SIG-M5 (cell line): ENCODE measurements at places on chromosomes 6 and 20.

DNA sequence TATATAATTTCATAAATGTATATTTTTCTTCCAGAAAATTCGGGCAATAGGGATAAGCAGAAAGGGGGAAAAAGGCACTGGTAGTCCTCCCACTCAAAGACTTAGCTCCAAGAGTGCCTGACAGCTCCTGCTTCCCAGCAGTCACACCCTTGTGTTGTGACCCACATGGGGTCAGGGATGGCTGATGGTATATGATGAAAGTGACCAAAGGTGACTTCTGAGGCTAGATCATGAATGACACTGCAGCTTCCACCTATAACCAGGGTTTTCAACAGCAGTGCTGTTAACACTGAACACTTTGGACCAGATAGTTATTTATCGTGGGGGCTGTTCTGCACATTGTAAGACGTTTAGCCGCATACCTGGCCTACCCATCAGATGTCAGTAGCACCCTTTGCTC is 22.3 kb downstream of the FAM50B start:
- DNase-seq: no peak

GRCh38 chr6:105487040-105487790 is 84.3 kb upstream of the PREP start:
- no peak for DNase-seq

DNA sequence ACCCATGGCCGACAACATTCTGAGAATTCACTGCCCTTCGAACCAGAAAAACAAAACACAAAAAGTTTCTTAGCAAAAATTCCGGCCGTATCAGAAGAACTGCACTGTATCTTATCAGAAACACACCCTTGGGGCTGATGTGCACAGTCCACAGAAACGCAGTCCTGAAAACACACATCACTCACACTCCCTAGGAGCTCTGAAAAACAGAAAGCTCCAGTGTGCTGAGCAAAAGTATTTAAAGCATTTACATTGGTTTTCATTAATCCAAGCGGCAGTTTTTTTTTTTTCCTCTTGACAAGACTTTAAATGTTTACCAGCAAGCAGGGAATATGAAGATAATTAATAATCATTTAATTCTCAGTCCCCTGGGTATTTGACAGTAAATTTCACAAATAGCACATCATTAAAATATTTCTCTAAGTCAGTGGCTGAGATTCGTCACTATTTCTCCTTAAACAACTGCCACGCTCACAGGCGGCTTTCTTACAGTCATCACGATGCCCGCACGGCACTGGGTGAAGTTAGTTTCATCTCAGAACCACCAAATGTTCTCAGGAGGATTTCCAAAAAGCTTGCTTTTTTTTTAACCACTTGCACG is 13.3 kb downstream of the NFATC2 start:
- no peak for DNase-seq

DNA sequence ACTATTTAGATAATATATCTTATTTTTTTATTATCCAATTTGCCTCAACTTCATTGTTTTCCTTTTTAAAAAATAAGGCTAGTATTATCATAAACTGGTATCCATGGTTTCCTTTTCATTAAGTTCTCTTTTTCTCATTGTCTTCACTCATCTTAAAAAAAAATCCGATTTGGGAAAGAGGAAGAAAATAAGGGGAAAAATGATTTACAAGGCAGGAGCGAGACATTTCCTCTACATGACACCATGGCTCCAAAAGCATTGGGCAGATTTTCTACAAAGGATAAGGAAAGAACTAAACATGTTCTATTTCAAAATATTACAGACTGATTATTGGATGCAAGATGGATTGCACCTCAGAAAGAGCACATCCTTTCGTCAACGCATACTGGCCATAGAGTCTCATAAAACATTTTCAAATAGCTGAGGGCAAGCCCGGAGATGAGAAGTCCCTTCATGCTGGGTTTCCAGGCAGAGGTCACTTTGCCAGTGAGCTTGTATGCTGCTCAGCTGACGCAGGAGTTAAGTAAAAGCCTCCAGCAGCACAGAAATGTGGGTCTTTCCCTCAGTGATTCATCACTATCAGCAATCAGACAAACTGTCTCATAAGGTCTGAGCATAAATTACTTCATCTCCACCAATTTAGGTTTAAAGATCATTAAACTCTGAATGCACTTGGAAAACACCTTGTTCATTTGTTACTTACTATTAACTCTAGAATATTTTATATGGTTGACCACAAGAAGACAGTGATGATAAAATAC is 129.0 kb upstream of the TNFAIP3 start:
- no peak for DNase-seq

- no peak for DNase-seq
These were observed 106.0 kb downstream of the ZNF217 start for GRCh38 chr20:53487461-53488200.

- DNase-seq: no peak
These were observed at the start of gene HRH3 for GRCh38 chr20:62219992-62220665. HRH3 (minus strand) TSS chr20:62220278; CDS start chr20:62219970, 308 bp downstream.

DNA sequence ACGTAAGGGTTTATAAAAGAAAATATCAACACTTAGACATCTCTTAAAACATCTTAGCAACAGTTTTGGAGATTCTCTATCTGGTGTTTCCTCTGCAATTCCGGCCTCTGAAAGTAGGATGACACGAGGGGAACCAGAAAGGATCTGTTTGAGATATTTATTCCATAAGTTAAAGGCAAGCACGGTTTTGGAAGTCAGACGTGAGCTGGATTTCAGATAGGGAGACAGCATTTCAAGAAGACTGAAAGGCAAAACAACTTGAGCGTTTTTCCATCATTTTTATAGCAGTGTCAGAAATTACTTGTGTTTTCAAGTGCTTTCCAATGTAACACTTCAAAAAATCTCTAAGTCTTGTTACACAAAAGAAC is 52.9 kb upstream of the BTN3A2 start:
- DNase-seq: no peak

DNA sequence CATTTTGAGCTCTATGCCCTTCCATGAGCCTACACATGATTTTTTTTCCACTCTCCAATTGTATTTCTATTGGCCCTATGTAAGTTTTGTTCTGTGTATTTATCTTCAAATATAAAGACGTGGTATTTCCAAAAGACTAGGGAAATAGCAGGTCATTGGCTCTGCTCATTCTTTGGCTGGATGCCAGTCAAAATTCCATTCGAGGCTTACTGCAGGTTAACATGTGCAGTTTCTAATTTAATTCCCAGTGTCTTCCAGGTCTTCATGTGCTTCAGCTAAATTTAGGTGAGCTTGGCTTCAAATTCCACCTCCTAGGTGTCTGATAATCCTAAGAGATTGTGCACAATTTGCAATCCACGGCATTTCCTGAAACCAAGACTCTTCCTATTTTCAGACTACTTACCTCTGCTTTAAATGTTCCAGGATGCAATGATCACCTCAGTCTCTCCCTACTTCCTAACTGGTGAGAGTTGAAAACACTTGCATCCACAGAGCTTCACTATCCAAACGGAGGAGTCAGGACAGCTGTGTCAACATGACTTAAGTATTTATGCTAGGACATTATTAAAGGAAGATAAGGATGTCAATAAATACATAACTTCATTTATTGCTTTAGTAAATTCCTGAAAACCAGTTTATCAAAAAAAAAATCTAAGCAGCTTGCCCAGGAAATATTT is 236.1 kb downstream of the COL12A1 start:
- no peak for DNase-seq

DNA sequence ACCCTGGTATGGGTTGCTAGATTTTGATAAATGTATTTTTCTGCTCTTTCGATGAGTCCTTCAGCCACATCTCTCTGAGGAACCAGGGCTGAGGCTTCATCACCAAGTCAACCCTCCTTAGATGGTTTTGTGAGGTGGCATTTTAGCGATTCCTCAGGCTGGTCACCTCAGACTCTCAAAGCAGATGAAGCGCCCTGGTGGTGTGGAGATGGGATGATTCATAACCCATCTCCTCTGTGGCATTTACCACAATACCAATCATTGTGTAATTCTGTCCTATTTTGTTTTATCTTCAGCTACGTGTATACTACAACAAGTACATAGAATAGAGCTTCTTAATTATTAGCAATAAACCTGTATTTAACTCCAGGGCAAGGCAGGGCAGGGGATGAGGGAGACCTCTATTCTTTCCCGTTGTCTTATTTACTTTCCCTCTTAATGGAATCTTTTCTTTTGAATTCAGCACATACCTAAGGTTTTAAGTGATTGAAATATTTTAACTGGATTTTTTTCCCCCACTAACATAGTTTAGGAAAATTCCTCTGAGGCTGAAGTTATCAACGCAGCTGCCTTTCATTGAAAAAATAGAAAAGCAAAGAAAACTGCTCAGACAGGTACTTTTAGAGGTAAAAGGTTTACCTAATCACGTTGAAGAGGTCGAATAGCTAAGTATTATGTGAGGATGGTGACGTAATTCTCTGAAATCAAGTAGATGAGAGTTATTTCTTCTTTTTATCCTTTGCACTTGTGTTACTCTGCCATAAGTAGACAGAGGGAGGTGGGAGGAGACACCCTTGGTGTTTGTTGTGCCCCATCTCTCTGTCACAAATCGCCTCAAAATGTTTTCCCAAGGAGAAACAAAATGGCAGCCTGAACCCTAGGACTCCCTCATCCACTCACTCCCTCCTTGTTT is 57.4 kb upstream of the EDN3 start:
- DNase-seq: no peak

DNA sequence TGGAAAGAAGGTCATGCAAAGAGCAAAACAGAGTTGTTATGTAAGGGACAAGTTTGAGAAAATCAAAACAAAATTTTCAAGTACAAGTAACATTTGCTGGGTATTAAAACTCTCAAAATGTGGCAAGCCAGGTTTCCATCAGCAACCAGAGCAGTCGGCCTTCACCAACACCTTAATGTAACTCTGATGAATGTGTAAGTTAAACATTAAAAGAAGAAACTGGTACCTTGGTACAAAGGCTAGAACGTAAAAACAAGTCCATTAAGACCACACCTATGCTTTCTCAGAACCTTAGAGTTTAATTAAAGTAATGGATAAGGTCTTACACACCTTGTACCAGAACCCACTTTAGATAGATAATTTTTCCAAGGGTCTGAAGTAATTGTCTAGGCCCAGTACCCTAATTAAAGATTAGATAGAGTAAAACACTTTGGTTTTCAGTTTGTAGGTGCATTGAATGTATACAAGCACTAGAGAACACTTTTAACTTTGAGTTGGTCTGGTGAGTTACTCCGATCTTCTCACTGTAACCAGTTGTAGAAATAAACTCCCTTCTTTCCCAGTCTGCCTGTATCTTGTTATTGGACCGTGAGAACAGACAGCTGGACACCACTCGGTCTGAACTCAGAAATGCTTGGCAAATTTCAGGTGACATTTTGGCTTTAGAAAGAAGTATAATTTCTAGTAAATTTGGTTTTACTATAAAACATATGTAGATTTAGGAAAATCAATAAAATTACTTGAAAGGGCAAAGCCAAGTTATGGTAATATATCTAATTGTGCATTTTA is 319.4 kb downstream of the HTR1B start:
- DNase-seq: no peak

DNA sequence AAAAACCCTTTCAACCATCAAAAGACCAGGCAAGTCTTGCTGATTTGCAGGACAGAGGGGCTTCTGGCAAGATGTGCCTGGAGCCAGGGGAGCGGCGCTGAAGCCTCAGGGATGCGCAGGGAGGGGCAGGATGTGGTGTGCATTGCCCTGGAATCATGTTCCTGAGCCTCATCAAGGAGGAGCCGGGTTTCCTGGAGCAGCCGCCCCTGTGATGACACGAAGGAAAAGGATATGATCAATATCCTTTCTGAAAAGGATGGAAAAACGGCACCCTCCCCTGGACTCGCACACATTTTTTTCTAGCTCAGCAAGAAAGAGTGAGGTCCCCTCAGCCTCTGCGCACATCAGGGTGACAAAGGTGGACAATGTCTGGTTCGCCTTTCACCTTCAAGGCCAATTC is 173.1 kb upstream of the SSTR4 start:
- DNase-seq: no peak

DNA sequence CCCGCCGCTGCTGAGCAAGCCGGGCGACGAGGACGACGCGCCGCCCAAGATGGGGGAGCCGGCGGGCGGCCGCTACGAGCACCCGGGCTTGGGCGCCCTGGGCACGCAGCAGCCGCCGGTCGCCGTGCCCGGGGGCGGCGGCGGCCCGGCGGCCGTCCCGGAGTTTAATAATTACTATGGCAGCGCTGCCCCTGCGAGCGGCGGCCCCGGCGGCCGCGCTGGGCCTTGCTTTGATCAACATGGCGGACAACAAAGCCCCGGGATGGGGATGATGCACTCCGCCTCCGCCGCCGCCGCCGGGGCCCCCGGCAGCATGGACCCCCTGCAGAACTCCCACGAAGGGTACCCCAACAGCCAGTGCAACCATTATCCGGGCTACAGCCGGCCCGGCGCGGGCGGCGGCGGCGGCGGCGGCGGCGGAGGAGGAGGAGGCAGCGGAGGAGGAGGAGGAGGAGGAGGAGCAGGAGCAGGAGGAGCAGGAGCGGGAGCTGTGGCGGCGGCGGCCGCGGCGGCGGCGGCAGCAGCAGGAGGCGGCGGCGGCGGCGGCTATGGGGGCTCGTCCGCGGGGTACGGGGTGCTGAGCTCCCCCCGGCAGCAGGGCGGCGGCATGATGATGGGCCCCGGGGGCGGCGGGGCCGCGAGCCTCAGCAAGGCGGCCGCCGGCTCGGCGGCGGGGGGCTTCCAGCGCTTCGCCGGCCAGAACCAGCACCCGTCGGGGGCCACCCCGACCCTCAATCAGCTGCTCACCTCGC is 1.5 kb downstream of the ARID1B start:
- DNase-seq: no peak

DNA sequence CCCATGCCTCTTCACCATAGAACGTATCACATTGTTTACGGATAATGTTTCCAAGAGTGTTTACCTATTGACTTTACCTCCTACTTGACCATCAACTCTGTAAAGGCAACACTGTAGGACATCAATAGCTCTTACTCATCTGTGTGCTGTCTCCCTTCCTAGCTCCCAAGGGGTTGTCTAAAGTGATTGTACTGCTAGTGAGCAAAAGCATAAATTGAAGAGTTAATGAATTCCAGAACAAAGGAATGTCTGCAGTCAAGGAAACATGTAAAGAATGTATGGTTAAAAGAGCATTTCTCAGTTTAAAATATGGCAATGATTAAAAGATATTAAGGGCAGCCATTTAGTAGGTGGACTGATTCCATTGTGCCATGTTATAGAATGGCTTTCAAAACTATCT is 985.4 kb downstream of the TBC1D32 start:
- DNase-seq: no peak

- no peak for DNase-seq
These were observed 105.6 kb downstream of the TNFRSF21 start for GRCh38 chr6:47203938-47204611.

- DNase-seq: no peak
These were observed 110.2 kb upstream of the CST7 start for GRCh38 chr20:24838546-24839535.

DNA sequence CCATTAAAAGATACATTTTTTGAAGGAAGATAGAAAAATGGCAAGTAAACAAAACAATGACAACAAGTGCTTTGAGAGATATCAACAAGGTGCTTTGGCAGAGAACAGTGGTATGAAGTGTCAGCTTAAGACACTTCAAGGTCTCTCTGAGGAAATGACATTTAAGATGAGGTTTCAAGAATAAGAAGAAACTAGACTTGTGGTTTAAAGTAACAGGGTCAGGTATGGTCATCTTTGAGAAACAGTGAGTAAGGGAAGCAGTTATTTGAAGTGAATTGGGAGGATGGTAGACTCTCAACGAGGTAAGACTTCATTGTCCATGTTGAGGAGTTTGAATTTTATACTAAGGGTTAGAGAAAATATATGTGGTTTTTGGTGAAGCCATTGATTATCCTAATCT is 77.8 kb downstream of the SYCP2L start:
- DNase-seq: no peak
